ENCODE measurements at places on chromosomes 7 and 10.

DNA sequence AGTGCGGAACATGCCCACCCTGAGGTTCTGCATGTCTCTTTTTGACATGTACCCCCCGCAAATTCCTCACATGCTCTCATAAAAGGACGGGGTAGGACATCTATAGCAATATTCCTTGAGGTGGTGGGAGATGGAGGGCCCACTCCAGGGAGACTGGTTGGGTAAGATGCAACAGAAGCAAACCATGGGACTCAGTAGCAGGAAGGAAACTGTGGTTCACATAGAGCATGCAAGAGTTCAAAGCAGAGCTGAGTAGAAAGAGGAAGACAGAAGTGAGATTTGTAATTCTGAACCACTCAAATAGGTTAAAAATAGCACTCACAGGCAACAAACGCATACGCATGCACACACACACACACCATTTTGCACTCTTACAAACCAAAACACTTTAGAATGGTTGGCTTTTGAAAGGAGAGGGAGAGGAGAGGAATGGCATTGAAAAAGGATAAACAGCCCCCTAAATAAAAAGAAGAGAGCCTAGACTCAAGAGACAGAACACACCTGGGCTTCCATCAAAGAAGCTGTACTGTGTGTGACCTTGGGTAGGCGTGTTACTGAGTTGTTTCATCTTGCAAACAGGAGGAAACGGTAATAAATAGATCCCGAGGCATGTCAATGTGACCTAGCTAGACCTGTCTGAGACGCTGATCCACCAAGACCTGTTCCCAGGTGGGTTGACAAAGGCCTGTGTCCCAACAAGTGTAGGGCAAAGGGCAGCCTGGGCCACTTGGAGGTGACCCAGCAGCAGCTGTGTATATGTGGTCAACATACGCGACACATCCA lies 77.6 kb upstream of the LRRC4 start:
- no peak for DNase-seq

DNA sequence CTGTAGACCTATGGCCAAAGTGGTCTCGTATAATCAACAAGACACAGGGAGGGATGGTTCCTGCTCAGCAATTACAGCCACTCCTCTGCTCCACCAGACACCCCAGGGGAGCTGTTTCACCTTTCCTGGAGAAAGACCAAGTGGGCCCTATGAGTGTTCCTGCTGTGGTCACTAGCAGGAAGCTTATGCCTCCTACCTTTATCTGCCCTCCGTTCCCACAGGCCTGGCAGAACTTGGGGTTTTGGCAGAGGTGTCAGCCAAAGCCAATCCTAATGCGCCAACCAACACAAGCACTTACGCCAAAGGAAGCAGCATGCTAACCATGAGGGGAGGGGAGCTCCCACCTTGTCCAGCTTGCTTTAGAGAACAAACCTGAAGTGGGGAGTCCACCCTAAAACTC lies 31.2 kb downstream of the XPNPEP1 start:
- no peak for DNase-seq

DNA sequence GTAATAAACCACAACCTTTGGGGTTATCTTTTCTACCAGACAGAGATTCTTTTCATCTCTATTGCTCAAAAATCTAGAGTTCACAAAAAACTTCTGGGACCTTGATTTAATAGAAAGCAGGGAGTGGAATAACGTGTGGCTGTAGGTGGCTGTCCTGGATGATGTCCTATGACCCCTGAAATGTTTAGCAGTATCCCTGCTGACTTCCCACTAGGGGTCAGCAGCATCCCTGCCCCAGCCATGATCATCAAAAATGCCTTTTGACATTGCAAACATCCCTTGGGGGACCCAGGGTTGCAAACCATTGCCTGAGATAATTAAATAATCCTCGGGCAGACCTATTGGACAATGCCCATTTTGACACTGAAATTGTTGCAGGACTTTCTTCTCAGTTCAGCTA lies 177.1 kb downstream of the USP6NL start:
- DNase-seq = no peak

GRCh38 chr7:65268782-65269149 lies 104.9 kb upstream of the ZNF92 start:
- no peak for DNase-seq

DNA sequence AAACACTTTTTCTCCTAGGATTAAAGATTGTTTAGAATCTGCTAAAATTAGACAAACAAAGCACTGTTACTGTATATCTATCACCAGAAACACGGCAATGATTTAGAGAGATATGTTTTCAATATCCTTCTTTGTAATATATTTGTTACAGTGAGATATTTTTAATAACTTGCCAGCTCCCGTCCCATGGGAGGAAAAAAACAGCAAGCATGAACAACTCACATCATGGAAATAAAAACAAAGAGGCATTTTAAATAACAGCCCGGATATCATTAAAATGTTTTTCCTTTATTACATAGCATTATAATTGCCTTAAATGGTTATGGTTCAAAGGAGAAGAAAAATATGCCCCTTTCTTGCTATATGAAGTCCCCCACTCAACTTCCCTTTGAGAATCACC lies 272.1 kb downstream of the BMPER start:
- no peak for DNase-seq

DNA sequence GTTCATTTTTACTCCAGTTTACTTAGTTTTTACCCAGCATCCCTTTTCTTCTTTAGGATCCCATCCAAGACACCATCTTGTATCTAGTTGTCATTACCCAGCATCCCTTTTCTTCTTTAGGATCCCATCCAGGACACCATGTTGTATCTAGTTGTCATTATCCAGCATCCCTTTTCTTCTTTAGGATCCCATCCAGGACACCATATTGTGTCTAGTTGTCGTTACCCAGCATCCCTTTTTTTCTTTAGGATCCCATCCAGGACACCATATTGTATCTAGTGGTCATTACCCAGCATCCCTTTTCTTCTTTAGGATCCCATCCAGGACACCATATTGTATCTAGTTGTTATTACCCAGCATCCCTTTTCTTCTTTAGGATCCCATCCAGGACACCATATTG lies 63.4 kb upstream of the GJD4 start:
- no peak for DNase-seq

GRCh38 chr10:3065622-3066021 lies 1.7 kb upstream of the PFKP start:
- DNase-seq = no peak
